ENCODE measurements at places on chromosomes 3 and 15.
A peak's percentile ranks its signal among the peaks of the same experiment; 100 is the strongest.

DNA sequence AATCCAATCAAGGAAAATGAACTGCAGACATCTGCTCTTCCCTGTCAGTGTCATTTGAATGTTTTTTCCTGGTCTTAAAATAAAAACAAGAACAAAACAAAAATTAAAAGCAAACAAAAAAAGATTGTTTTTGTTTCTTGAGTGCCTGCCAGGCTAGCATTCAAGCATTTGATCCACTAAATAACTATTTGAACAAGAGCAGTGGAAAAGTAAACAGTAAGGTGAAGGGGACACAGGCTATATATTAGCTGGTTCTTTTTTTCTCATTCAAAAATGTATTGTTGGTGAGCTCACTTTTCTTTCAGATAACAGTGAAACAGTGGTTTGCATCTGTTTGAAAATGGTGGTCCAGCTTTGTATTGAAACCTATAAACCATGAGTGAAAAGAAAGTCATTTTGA is 586.9 kb upstream of the SGO1 start:
- DNase-seq: peak; percentile 66

- no peak for DNase-seq
These were observed 4.8 kb downstream of the IDH2 start for GRCh38 chr15:90097475-90097874.

DNA sequence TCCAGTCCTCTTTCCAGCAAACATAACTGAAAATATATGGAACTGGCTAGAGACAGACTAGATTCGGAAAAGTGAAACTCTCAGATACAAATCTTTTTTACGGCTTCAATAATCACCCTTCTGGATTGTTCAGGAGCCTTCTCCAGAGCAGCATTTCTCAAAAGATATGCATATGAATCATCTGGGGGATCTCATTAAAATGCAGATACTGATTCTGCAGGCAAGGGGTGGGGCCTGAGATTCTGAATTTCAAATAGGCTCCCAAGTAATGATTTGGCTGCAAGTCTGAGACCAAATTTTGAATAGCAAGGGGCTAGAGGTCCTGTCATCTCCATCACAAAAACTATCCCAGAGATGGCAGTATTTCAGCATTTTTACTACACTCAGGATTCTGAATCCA is 165.4 kb downstream of the CTNNB1 start:
- no peak for DNase-seq

- DNase-seq: no peak
These were observed 53.1 kb downstream of the CACNA2D2 start for GRCh38 chr3:50450209-50450921.

- DNase-seq: no peak
These were observed 138.5 kb downstream of the ZNF621 start for GRCh38 chr3:40663280-40663679.

DNA sequence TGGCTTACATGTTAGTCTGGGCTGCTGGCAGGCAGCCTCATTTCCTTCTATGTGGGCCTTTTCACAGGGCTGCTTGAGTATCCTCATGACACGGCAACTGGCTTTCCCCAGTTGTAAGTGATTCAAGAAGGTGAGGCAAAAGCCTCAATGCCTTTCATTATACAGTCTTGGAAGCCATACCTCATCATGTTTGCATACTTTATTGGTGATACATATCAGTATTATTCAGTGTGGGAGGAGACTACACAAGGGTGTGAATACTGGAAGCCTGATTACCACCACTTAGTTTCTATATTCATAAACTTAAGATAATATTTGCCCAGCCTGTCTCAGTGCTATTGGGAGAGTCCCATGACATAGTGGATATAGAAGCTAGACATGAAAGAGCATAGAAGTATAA is 346.8 kb downstream of the SOX2 start:
- no peak for DNase-seq

GRCh38 chr15:41506796-41507341 is 6.8 kb downstream of the LTK start:
- DNase-seq: no peak

DNA sequence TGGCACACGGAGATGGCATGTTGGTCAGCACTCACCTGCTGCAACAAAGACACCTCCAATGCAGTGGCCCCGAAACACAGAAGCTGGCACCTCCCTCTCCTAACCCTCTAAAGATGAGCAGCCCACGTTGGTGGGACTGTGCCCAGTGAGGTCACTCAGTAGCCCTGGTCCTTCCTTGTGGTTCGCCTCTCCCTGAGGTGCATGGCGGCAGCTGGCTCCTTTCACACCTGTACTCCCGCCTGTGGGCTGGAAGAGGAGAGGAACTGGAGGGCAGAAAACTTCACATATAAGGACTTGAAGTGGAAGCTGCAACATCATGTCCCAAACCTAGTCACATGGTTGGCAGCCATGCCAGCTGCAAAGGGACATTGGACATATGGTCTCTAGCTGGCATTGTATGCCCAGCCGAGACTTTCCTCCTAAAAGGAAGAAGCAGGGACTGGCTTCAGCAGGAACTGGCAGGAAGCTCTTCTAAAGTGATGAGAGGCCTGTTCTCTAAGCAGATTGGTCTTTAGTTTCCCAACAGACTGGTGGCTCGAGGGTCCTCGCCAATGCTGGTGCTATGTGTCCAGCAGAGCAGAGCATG is 10.8 kb upstream of the C3orf22 start:
- no peak for DNase-seq

GRCh38 chr3:127204841-127205582 is 12.1 kb downstream of the PRR23E start:
- no peak for DNase-seq

- DNase-seq: no peak
These were observed 1161.4 kb downstream of the IGSF11 start for GRCh38 chr3:117873249-117873600.

GRCh38 chr3:15359677-15360397 is 27.5 kb upstream of the SH3BP5 start:
- no peak for DNase-seq

- DNase-seq: no peak
These were observed 325.9 kb downstream of the RORA start for GRCh38 chr15:60903211-60903610.

DNA sequence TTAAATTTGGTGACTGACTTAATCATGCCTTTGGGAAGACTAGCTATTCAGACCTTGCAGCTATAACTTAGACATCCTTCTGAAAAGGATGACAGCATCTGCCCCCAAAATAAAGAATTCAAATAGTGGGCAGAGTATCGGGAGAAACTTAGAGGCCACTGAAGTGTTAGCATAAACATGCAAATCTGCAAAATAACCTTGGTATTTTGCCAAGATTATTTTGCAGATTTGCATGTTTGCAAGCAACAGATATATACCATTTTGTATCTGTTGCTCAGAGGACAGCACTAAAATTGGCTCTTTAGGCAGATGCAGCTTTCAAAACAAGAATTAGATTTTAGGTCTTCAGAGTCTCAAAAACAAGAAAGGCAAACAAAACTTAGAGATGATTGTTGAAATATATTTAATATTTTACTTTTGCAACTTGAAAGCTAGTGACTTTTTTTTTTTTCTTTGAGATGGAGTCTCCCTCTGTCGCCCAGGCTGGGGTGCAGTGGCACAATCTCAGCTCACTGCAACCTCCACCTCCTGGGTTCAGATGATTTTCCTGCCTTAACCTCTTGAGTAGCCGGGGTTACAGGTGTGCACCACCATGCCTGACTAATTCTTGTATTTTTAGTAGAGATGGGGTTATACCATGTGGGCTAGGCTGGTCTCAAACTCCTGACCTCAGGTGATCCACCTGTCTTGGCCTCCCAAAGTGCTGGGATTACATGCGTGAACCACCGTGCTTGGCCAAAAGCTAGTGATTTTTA is 47.8 kb downstream of the KBTBD8 start:
- DNase-seq: no peak

All from NCI-H2081 (cell line).